ENCODE measurements at places on chromosomes 5 and 9. TPM values are rescaled to one million over a fixed set of nuclear protein-coding genes. Genes with fewer than 3 reads are reported as not detected.

Gene DOCK8
- 370 TPM for total RNA-seq

DNA sequence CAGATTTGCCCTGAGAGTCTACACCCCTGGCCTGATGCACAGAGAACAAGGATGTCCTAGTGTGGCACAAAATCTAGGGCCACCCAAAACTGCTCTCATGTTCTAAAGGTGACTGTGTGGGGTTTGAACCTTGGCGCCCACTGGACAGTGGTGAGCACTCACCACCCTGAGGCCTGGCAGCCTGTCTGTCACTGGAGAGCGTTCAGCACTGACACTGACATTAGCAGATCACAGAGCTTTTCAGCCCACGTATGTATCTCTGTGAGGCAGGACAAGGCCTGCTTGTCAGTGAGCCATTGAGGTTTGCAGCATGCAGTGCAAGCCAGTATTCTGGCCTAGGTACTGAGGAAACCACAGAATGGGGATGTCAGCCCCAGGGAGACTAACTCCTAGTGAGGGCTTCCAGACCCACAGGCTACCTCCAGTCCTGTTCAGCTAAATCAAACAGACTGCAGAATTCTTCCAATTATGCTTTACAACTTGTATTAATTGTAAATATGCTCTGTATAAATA, 38.9 kb upstream of the SLC2A8 start:
- H3K4me3 ChIP-seq, result no peak overlapping the region
- H3K4me1 ChIP-seq, result peaks cover 9% of the 10 kb centered on the region
- no peaks in the 10 kb centered on the region for H3K36me3 ChIP-seq
- peaks cover 9% of the 10 kb centered on the region for H3K27me3 ChIP-seq
- H3K27ac ChIP-seq, result no peak overlapping the region

Gene ARAP3
- total RNA-seq, result 13.9 TPM

GRCh38 chr5:56837381-56837780, 22.0 kb downstream of the MAP3K1 start:
- H3K4me3 ChIP-seq, result no peak overlapping the region
- H3K27me3 ChIP-seq, result no peaks in the 10 kb centered on the region
- no peak for DNase-seq
- H3K36me3 ChIP-seq, result no peaks in the 10 kb centered on the region
- H3K27ac ChIP-seq, result no peak overlapping the region
- peaks cover 72% of the 10 kb centered on the region for H3K4me1 ChIP-seq

GRCh38 chr9:69817202-69817601, 3.4 kb upstream of the CFAP95 start:
- H3K27me3 ChIP-seq, result peaks cover 25% of the 10 kb centered on the region
- H3K4me1 ChIP-seq, result peaks cover 61% of the 10 kb centered on the region
- no peak overlapping the region for H3K4me3 ChIP-seq
- no peak for DNase-seq
- no peaks in the 10 kb centered on the region for H3K36me3 ChIP-seq

GRCh38 chr5:14040542-14040941, 96.1 kb upstream of the DNAH5 start:
- no peaks in the 10 kb centered on the region for H3K27me3 ChIP-seq
- no peak overlapping the region for H3K27ac ChIP-seq
- no peaks in the 10 kb centered on the region for H3K36me3 ChIP-seq
- H3K4me1 ChIP-seq, result peaks cover 3% of the 10 kb centered on the region

DNA sequence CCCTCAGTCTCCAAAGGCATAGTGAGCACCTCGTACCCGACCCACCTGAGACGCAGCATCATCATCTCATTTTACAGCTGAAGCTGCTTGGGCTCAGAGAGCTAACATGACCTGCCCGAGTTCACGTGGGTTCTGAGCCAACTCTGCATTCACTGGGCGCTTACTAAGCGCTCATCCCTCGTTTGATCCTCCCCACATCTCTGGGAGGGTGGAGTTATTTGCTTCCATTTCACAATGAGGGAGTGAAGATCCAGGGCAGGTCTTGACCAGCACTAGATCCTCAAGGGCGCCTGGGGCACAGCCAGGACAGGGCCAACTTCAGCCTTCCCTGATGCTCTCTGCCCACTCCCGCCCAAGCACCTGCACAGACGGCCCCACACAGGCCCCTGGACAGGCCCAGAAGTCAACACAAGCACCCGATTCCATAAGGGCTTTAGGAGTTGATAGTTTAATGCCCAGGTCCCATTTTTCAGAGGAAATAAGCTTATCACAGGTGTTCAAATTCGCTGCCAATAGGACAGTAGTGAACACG, 80.8 kb downstream of the HRH2 start:
- H3K4me1 ChIP-seq, result no peaks in the 10 kb centered on the region
- H3K4me3 ChIP-seq, result no peak overlapping the region
- no peak overlapping the region for H3K27ac ChIP-seq
- DNase-seq, result no peak
- no peaks in the 10 kb centered on the region for H3K36me3 ChIP-seq

Gene GMCL2
- not detected for total RNA-seq

- H3K27me3 ChIP-seq, result peaks cover 2% of the 10 kb centered on the region
- no peak overlapping the region for H3K27ac ChIP-seq
- H3K4me3 ChIP-seq, result no peak overlapping the region
- DNase-seq, result no peak
Observed at GRCh38 chr9:68458918-68459317, 81.8 kb downstream of the TMEM252 start.

Gene ELOVL7
- total RNA-seq, result 0.71 TPM

GRCh38 chr9:134730011-134730760, 88.6 kb downstream of the COL5A1 start:
- H3K4me3 ChIP-seq, result no peak overlapping the region
- no peak overlapping the region for H3K27ac ChIP-seq
- peaks cover 6% of the 10 kb centered on the region for H3K4me1 ChIP-seq

DNA sequence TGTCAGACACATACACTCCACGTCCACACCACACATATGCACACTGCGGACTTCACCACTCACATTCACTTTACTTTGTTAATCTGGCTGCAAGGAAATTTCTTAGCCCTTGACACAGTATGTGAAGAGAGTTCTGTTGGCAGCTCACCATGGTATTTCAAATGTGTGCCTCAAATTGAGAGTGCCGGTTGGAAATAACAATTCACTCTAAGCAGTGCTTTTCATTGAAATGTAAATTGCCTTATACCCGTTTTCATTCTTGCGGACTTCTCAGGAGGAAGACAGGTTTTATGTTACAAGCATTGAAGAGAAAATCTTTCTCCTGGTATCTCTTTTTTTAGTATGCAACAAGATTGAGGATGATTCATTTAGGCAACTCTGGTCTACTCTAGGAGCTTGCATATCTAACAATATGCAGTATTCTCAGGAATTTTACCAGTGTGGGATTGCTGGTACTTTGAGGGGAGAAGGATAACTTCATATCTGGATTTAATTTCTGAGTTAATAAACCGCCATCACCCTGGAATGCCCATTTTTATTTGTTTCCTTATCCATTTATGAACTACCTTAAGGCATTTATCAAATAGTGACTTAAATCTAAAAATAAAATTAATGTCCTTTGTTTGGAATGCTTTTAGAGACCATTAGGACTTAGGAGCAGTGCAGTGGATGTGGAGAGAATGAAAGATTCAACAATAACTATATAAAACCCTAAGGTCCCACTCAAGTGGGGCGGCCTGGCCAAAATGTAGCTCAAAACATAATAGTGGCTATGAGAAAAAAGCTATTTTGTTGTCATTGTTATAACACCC, 87.0 kb downstream of the IQGAP2 start:
- no peaks in the 10 kb centered on the region for H3K27me3 ChIP-seq
- no peak for DNase-seq
- peaks cover 44% of the 10 kb centered on the region for H3K36me3 ChIP-seq
- no peak overlapping the region for H3K27ac ChIP-seq
- peaks cover 22% of the 10 kb centered on the region for H3K4me1 ChIP-seq

- no peak for DNase-seq
- H3K36me3 ChIP-seq, result peaks cover 20% of the 10 kb centered on the region
- H3K27ac ChIP-seq, result peak overlapping the region; percentile 80
Observed at GRCh38 chr5:177445917-177446199, 756 bp upstream of the PRR7 start.

Gene C9orf85
- total RNA-seq, result 12.1 TPM

DNA sequence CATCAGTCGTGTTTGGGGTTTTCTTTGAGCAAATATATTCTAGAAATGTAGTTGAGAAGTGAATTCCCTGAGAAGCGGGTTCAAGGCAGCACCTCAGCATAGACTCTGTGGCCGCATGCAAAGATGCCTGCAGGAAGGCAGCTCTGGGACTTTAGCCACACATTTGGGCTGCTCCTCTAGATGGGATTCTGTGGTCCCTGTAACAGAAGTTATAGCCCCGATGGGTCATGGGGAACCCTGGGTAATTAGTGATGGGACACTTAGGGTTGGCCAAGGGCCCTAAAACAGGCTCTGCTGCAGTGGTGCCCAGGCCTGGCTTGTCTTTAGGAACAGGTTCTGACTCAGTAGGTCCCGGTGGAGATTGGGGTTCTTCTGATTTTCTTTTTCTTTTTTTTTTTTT, 36.8 kb downstream of the PHF2 start:
- no peak overlapping the region for H3K27ac ChIP-seq
- no peak overlapping the region for H3K4me3 ChIP-seq
- DNase-seq, result no peak
- H3K27me3 ChIP-seq, result no peaks in the 10 kb centered on the region
- peaks cover 14% of the 10 kb centered on the region for H3K4me1 ChIP-seq

DNA sequence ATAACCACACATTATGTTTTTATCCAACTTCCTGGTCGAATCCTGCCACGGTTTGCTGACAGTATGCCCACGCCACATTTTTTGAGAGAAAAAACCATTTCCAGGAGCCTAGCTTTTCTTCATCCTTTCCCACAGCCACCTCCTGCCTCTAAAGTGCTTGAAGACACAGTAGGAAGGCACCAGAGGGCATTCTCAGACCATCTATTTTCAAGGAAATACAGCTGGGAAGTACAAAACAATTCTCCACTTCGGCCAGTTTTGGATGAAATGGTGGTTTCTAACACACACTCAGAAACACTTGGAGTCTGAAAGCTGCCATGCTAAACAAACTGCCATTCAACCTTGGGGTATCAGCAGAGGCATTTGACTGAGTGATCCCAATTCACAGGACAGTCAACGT, 86.3 kb upstream of the RPS23 start:
- peaks cover 2% of the 10 kb centered on the region for H3K27me3 ChIP-seq
- H3K4me1 ChIP-seq, result peaks cover 33% of the 10 kb centered on the region
- no peak overlapping the region for H3K27ac ChIP-seq
- no peak for DNase-seq
- peaks cover 3% of the 10 kb centered on the region for H3K36me3 ChIP-seq
- no peak overlapping the region for H3K4me3 ChIP-seq

Gene ABO
- total RNA-seq, result 0.53 TPM

Gene SPAG8
- 2.2 TPM for total RNA-seq

DNA sequence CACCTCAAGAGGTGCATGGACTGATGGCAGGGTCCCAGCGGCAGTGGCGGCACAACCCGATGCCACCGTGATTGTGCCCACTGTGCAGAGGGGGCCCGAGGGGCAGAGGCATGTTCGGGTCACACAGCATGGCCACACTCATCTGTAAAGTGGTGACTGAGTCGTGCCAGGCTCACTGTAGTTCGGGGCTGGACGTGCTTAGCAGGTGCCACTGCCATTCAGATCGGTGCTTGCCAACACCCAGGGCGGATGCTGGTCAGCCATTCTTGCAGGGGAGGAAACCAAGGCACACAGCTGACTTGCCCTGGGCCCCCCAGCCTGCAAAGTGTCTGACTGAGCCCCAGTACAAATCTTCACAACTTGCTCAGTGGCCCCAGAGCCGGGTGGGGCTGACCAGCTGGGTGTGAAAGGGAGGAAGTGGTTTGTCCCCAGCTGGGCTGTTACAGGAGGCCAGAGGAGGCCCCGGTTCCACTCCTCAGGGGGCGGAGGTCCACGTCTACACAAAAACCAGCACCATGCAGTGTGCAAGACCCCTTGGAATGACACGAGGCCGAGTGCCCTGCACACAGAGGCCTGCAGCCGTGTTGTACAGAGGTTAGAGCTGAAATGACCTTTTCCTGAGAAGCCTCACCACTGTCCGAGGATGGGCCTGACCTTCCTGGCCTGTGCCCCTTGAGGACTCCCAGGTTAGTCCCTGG, 17.9 kb downstream of the FGD3 start:
- peak; percentile 58 for DNase-seq
- H3K27ac ChIP-seq, result peak overlapping the region; percentile 98
- no peaks in the 10 kb centered on the region for H3K27me3 ChIP-seq
- H3K36me3 ChIP-seq, result peaks cover 68% of the 10 kb centered on the region

DNA sequence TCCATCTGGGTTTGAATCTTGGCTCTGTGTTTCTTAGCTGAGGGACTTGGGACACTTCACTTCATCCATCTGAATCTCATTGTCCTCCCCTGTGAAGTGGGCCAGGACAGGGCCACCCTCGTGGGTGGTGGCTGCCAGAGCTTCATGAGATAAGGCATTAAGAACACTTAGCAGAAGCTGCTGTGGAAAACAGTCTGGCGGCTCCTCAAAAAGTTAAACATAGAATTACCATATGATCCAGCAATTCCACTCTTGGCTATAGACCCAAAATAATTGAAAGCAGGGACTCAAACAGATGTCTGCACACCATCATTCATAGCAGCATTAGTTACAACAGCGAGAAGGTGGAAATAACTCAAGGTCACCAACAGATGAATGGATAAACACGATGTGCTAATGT, 42.4 kb upstream of the GGTA1 start:
- H3K4me1 ChIP-seq, result no peaks in the 10 kb centered on the region
- peaks cover 6% of the 10 kb centered on the region for H3K27me3 ChIP-seq
- no peak overlapping the region for H3K27ac ChIP-seq
- H3K36me3 ChIP-seq, result no peaks in the 10 kb centered on the region
- no peak overlapping the region for H3K4me3 ChIP-seq

- H3K4me3 ChIP-seq, result no peak overlapping the region
- H3K4me1 ChIP-seq, result no peaks in the 10 kb centered on the region
- peaks cover 41% of the 10 kb centered on the region for H3K36me3 ChIP-seq
- DNase-seq, result no peak
Observed at GRCh38 chr9:133050142-133050541, 11.6 kb upstream of the CEL start.

GRCh38 chr5:152641970-152642805, 237.1 kb upstream of the NMUR2 start:
- no peaks in the 10 kb centered on the region for H3K36me3 ChIP-seq
- DNase-seq, result no peak
- no peak overlapping the region for H3K27ac ChIP-seq
- H3K4me3 ChIP-seq, result no peak overlapping the region
- H3K27me3 ChIP-seq, result no peaks in the 10 kb centered on the region
- H3K4me1 ChIP-seq, result no peaks in the 10 kb centered on the region

DNA sequence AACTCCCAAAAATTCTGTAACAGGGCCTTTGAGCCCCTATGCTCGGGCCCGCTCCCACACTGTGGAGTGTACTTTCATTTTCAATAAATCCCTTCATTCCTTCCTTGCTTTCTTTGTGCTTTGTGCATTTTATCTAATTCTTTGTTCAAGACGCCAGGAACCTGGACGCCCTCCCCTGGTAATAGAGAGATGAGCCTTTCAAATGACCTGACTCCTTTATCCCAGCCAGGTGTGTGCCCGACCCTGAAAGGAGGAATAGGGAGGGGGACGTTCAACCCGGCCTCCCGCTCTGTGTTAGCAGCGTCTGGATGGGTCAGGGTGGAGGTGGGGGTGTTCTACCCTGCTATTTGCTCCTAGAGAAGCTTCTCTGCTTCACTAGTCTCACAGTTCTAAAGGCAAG, 53.9 kb downstream of the FXN start:
- DNase-seq, result no peak
- H3K4me3 ChIP-seq, result no peak overlapping the region
- no peaks in the 10 kb centered on the region for H3K4me1 ChIP-seq
- no peaks in the 10 kb centered on the region for H3K36me3 ChIP-seq
- no peaks in the 10 kb centered on the region for H3K27me3 ChIP-seq

Gene TJP2
- total RNA-seq, result 37.9 TPM

All from activated CD4-positive, alpha-beta memory T cell treated with anti-CD3 and anti-CD28 coated beads, Interleukin-2, amount 10 ng/mL, durations not matched to agents 7 days and 5 days (primary cell).